ENCODE measurements at places on chromosomes 7 and 10. TPM values are rescaled to one million over a fixed set of nuclear protein-coding genes. Genes with fewer than 3 reads are reported as not detected.

The TRIM8 gene
- polyA plus RNA-seq, result 71.5 TPM

The RP9 gene
- polyA plus RNA-seq, result 49.6 TPM

The GIMAP5 gene
- polyA plus RNA-seq, result 16.3 TPM

The ADIRF gene
- polyA plus RNA-seq, result not detected

The DENND2A gene
- not detected for polyA plus RNA-seq

The TRPV5 gene
- polyA plus RNA-seq, result not detected

The SAMD9 gene
- polyA plus RNA-seq, result 21.6 TPM

The ADAMTS14 gene
- not detected for polyA plus RNA-seq

The NKX1-2 gene
- not detected for polyA plus RNA-seq

The H2BK1 gene
- polyA plus RNA-seq, result not detected

The C10orf67 gene
- polyA plus RNA-seq, result not detected

The TFR2 gene
- 0.44 TPM for polyA plus RNA-seq

The PNLIPRP3 gene
- not detected for polyA plus RNA-seq

The WDR86 gene
- 0.54 TPM for polyA plus RNA-seq

The ASAH2 gene
- 1.5 TPM for polyA plus RNA-seq

The PDIA4 gene
- polyA plus RNA-seq, result 94.4 TPM

The SERPINE1 gene
- polyA plus RNA-seq, result not detected

The TWIST1 gene
- polyA plus RNA-seq, result not detected

The GHRHR gene
- polyA plus RNA-seq, result not detected

The NKX6-2 gene
- polyA plus RNA-seq, result not detected

The TMEM72 gene
- polyA plus RNA-seq, result not detected

The RNF133 gene
- not detected for polyA plus RNA-seq

The MYOZ1 gene
- not detected for polyA plus RNA-seq

The FERD3L gene
- polyA plus RNA-seq, result not detected

The HECW1 gene
- polyA plus RNA-seq, result not detected

The CDHR3 gene
- polyA plus RNA-seq, result 0.36 TPM

The GPR26 gene
- polyA plus RNA-seq, result not detected

The AHR gene
- polyA plus RNA-seq, result 5.8 TPM

The TAS2R38 gene
- not detected for polyA plus RNA-seq

The GPAM gene
- 2.5 TPM for polyA plus RNA-seq

The RTKN2 gene
- 0.05 TPM for polyA plus RNA-seq

All from IgD-negative memory B cell (primary cell).